ENCODE measurements at places on chromosomes 12 and 14.

GRCh38 chr12:67910360-67911274 is 78.6 kb upstream of the IFNG-AS1 start:
- no peak for DNase-seq

DNA sequence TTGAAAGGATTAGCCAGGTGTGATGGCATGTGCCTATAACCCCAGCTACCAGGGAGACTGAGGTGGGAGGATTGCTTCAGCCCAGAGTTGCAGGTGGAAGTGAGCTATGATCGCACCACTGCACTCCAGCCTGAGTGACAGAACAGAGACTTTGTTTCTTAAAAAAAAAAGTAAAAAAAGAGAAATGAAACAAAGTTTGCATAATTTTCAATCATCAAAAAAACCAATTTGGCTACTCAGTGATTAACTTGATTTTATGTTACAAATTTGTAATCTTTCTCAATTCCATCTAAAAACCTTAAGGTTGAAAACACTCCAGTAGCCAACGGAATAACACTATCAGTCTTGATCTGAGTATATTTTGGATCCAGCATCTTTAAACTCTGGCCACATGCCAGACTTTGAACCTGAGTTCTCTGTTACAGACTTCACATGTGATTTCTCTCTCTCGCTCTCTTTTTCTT is 12.6 kb upstream of the DENND5B start:
- no peak for DNase-seq

- DNase-seq, result no peak
Measured at GRCh38 chr12:63777340-63777739, 2.4 kb upstream of the RXYLT1 start.

- no peak for DNase-seq
Measured at GRCh38 chr14:76909266-76909665, 83.1 kb downstream of the LRRC74A start.

DNA sequence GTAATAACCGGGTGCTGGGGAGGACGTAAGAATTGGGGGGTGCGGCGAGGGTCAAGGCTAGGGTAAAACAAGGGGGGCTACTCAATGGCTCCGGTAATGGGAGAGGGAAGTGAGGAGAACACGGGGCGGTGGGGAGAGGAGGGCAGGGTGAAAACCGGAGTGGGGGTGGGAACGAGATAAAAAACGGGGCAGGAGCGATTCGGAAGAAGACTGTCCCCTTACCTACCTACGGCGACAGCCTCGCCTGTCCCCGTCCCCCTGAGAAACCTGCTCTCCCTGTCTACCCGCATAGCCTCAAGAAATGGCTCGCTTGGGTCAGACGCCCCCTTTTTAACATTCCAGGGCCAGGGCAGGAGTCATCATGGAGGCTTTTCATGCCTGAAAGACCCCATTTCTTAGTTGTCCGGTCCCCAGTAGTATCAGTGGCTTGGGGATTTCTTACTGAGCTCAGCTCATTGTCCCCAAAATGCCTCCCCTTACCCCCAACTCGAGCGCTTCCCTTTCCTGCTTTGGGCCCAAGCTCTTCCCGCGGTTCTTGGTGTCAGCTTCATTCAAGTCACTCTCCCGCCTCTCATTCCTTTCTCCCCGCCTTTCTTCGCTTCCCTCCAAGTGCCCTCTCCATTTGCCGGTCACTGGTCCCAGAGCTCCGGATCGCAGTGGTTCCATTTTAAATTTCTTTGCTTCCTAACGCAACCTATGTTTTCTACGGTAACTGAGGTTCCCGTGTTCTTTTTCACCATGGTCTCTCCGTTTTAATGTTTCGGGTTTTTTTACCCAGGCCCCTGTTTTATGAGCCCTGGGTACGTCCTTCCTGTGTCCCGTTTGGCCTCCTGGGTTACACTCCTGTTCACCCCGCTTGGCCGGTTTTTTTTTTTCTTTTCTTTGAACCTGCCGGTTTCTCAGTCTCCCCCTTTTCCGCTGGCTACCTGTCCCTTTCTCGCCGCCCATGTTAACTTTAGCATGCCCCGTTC is 1.2 kb upstream of the WSB2 start:
- DNase-seq, result no peak

- DNase-seq, result no peak
Measured at GRCh38 chr14:81474148-81474492, 59.5 kb downstream of the SEL1L start.

DNA sequence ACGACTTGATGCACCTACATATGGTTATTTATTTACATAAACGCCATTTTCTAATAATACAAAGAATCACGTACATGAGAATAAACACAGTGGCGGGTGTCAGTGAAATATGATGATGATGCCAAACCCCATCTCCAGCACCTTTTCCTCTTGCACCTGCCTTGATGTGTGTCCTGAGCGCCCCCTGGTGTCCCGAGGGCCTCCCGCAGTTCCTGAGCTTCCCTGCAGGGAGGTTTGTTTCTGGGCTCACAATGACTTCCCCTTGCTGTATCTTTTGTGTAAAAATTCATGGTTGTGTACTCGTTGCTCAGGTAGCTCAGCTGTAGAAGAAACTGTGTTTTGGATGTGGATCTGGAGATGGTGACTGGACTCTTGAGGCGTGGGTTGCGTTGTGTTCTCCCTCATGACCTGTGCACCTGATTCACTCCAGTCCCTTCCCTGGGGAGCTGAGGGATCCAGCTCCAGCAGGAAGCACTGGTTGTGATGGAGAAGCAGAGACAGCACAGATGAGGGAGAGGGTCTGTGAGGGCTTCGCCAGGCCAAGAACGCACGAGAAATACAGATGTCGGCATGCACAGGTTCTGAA is 1037.8 kb downstream of the TMEM121 start:
- peak; percentile 63 for DNase-seq

GRCh38 chr14:74064883-74065282 is 19.4 kb downstream of the ALDH6A1 start:
- DNase-seq, result no peak

- no peak for DNase-seq
Measured at GRCh38 chr12:116222358-116222757, 55.1 kb downstream of the MED13L start.

- peak; percentile 62 for DNase-seq
Measured at GRCh38 chr12:107320033-107320928, 226.9 kb upstream of the CRY1 start.

DNA sequence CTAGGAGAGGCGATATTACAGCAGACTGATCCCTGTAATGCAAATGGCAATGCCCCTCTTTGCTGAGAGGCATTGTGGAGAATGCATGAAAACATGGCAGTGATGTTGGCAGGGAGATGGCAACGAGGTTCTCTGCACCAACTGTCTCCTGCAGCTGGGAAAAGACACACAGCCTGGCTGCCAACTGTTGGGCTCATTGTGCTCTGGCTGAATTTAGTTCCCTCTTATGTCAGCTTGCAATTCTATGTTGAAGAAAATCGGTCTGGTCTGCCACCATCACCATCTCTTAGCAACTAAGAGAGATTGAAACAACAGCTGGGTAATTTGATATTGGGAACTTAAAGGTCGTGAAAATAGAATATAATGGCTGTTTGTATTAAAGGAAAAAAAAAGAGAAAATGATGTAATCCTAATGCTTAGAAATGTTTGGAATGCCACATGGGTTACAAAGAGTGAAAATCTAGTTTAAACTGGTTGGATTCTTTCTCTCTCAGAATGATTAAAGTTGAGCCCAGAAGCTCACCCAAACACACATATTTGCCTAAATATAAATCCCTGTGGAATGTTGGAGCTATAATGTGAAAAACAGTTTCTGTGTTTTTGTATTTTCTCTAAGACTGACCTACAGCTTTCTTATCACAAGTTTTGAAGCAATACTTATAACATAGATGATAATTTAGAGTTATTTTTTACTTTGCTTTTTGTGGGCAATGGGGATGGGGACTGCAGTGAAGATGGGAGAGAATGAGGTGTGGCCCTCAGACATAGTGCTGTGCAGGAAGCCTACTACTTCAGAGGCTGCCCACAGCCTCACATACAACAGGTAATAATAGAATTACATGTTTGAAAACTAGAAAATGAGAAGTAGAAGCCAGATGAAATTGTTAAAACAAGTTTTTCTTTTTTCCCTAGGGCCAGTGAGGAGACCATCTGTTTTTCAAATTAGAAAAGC is 143.7 kb downstream of the AKAP6 start:
- no peak for DNase-seq

DNA sequence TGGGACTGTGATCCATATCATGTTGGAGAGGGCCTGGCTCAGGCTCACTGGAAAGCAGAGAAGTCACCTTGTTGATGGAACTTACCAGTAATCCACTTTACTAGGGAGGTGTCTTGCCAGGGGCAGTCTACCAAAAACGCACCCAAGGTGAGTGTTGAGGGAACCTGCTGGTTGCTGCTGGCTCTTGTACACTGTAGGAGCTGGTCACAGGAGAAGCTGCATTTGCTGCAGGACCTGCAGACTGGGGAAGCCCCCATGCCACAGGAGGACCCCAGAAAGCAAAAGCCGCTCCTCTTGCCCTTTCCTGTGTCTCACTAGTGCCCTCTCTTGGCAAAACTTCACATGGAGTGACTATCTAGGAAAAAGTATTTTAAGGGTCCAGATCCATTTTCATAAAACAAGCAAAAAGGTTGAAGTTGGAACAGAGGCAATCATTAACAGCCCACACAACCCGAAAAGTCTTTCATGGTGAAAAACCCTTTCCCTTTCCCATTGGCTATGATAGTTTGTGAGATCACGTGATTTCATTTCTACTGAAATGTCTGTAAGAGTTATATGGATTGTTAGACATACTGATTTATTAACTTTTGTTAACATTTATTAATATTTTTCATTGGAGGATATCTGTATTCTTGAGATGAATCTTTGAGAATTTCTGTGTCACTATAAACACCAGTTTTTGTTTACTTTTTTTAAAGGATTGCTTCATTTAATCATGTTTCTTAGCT is 59.2 kb downstream of the RASSF8 start:
- DNase-seq, result no peak

- DNase-seq, result peak; percentile 9
Measured at GRCh38 chr14:68282479-68283377, 463.1 kb downstream of the RAD51B start.

GRCh38 chr12:7108003-7108795 is 815 bp downstream of the C1RL start:
- peak; percentile 53 for DNase-seq

DNA sequence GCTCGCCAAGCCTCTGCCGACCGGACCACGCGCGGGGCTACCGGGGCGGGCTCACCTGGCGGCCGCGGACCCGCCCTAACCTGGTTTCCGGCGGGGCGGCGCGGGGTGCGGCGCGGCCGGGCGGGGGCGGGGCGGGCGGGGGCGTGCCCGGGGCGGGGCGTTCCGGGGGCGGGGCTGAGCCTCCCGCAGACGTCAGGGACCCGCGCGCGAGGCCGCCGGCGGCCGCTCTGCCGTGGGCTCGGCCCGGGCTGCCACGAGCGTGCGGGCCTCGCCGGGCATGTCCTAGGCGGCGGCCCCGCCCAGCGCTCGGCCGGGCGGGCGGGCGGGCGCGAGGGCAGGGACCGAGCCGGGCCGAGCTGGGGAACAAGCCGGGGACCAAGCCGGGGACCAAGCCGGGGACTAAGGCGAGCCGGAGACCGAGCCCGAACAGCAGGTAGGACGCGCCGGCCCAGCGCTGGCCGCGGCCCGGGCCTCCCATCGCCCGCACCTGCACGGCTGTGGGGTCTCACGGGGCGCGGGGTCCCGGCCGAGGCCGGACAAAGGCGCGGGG is at the start of gene CEP170B:
CEP170B (plus strand) TSS at position 188 of the 550 bp plus-strand sequence. CDS start 3,183 bp downstream, outside the sequence.
- peak; percentile 27 for DNase-seq

- no peak for DNase-seq
Measured at GRCh38 chr12:66170606-66171005, 810 bp upstream of the TMBIM4 start.

- DNase-seq, result no peak
Measured at GRCh38 chr14:22255017-22255950, 333.7 kb downstream of the DAD1 start.

DNA sequence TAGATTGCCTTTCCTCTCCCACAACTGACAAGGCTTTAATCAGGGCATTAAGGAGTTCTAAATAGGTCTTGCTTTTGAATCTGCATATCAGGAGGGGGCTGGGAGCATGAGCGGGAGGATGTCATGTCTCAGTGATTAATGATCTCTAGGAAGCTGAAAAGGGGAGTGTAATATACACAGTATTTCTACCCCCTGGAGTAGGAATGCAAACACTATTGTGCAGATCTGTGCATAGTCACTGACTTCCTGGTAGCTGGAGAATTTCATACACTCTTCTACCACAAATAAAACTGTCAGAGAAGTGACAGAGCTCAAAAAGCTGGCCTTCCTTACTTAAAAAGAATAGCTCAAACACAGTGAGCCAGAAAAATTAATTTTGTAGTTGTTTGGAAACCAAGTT is 65.8 kb downstream of the RIC8B start:
- DNase-seq, result no peak

- DNase-seq, result no peak
Measured at GRCh38 chr12:28611115-28611435, 420.8 kb downstream of the CCDC91 start.

- DNase-seq, result no peak
Measured at GRCh38 chr14:59777006-59777579, 93.5 kb downstream of the RTN1 start.

GRCh38 chr14:102462391-102462790 is 47.2 kb downstream of the ANKRD9 start:
- DNase-seq, result no peak

DNA sequence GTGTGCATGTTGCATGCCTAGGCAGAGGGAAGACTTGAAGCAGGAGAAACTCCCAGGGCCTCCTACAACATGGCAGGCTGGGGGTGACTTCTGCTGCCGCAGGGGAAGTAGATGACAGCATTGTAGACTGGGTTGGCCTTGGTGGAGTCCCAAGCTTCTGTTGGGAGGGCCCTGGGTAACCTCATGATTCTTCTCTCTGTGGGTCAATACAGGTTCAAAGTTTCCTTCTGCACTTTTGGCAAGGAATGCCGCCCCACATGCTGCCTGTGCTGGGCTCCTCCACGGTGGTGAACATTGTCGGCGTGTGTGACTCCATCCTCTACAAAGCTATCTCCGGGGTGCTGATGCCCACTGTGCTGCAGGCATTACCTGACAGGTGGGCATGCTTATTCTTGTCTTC is 78.4 kb upstream of the RIC8B start:
- no peak for DNase-seq

GRCh38 chr14:70742316-70742715 is 67.0 kb downstream of the MAP3K9 start:
- DNase-seq, result no peak

- no peak for DNase-seq
Measured at GRCh38 chr14:51776102-51776894, 84.1 kb upstream of the GNG2 start.

GRCh38 chr12:105569886-105570285 is 239.4 kb downstream of the C12orf75 start:
- DNase-seq, result no peak

- no peak for DNase-seq
Measured at GRCh38 chr14:102150083-102150482, 10.4 kb downstream of the WDR20 start.

DNA sequence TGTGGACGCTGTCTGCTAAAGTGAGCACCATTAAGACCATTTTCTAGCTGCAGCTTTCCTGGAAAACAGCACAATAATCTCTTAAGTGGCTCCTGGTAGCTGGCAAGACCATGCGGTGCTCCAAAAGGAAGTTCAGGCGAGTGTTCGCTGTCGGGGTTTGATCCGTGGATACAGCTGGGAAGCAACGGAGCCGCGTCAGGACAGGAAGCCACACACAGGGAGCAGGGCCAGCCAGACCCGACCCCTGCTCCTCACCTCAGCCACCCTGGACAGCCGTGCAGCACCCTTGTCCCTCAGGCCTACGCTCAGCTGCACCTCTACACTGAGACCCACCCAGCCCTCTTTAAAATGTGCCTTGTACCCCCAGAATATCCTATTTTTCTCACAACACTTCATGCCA is 19.4 kb downstream of the ZFYVE21 start:
- DNase-seq, result no peak
